ENCODE measurements at places on chromosomes 1 and 21.

GRCh38 chr1:72050551-72050950 lies 231.8 kb downstream of the NEGR1 start:
- no peak for DNase-seq

DNA sequence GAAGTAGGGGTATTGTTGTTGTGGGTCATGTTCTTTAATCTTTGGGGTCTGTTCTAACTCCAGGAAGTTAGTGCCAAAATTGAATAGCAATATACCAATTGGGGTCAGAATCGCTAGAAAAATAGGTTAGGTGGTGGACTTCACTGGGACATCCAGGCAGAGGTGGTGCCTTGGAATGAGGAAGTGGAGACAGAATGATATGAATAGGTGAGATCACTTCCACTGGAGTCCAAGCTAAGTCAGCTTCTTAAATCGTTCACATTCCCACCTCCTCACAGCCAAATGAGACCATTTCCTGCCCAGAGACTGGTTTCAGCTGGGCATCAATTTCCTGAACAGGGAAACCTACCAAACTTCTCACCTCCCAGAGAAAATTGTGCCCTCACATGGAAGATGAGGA lies 137.8 kb upstream of the RAB4A start:
- DNase-seq: no peak

- DNase-seq: no peak
Measured at GRCh38 chr1:85085417-85085816, 37.1 kb upstream of the MCOLN3 start.

- DNase-seq: peak; percentile 63
Measured at GRCh38 chr1:196723325-196724185, 51.1 kb upstream of the CFHR3 start.

- DNase-seq: no peak
Measured at GRCh38 chr1:204973449-204973848, 69.6 kb upstream of the CNTN2 start.

- DNase-seq: no peak
Measured at GRCh38 chr1:8555582-8555981, 237.7 kb downstream of the SLC45A1 start.

- DNase-seq: no peak
Measured at GRCh38 chr1:72763481-72763880, 481.1 kb upstream of the NEGR1 start.

- DNase-seq: no peak
Measured at GRCh38 chr1:27136998-27137542, 17.9 kb downstream of the SLC9A1 start.

GRCh38 chr1:13699936-13700520 lies at the start of gene PRDM2:
TSS of gene PRDM2 (plus strand) at chr1:13700188. CDS start at chr1:13715606, 15,418 bp downstream.
- no peak for DNase-seq

DNA sequence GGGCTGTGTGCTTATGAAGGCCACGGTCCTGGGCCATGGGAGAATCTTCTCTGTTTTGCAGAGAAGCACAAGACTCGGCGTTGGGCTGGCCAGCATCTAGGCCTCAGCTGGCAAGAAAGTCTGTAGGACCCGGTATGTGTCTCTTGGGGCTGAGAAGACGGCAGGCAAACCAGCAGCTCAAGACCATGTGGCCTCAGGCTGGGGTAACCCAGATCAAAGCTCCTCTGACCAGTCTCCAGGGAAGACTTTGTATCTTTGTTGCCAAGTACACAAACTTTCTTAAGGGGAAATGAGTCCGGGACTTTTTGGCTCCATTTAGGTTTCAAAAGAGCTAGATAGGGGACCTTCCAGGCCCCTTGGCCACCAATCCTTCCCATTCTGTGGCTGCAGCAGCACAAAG lies 60.1 kb downstream of the PTP4A2 start:
- DNase-seq: no peak

DNA sequence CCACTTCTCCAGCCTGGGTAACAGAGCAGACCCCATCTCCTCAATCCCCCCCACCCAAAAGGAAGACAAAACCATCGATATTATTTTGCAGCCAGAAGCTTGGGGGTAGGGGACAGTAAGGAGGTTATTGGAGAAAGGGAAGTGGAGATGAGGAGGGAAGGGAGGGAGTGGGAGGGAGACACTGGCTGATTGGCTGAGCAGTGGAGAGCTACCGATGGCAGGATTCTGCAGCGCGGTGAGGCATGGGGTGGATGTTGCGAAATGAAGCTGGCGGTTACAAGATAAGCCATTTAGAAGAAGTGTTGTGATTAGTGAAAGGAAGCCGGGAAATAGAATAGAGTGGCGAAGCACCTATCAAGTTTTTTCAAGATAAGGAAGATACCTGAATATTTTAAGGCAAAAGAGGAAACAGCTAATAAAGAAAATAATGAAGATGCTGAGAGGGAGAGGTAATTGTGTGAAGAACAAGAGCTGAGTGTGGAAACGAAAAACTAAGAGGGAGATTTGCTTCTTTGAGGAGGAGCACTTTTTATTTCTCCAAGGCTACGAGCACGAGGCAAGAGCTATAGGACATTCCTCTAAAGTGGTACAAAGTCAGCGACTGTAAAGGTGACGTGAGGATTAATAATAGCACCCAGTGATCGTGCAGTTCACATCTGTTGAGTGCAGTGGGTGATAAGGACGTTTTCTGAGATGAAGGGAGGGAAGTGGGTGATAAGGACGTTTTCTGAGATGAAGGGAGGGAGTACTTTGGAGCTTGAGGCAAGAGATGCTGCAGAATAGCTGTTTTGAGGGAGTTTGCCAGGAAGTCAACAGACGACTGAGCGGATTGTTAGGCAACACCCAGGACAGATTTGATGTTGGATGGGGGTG lies 103.2 kb upstream of the KIF26B start:
- DNase-seq: no peak

- DNase-seq: no peak
Measured at GRCh38 chr1:67619080-67619479, 65.9 kb upstream of the GADD45A start.

GRCh38 chr1:164560121-164560541 lies 1.1 kb downstream of the PBX1 start:
- peak; percentile 13 for DNase-seq

GRCh38 chr1:45272913-45273371 lies 53.8 kb upstream of the HPDL start:
- no peak for DNase-seq

- DNase-seq: no peak
Measured at GRCh38 chr1:33443705-33444180, 12.8 kb upstream of the PHC2 start.

GRCh38 chr1:220563564-220563963 lies 35.6 kb downstream of the MARK1 start:
- no peak for DNase-seq

DNA sequence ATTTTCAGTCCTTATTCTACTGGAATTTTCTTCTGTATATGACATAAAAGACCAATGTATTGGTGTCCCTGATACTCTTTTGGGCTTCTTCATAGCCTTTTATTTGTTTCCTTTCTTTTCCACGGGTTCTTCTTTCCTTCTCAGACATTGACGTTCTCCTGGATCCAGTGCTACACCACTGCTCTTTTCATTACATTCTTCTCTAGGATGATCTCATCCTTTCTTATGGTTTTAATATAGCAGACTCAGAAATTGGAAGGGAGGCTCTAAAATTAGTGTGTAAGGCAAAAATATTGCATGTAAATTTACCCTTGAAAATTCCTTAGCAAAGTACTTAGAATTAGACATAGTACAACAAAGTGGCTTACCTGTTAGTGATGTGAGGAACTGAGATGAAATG lies 65.3 kb downstream of the SELENOF start:
- DNase-seq: no peak

DNA sequence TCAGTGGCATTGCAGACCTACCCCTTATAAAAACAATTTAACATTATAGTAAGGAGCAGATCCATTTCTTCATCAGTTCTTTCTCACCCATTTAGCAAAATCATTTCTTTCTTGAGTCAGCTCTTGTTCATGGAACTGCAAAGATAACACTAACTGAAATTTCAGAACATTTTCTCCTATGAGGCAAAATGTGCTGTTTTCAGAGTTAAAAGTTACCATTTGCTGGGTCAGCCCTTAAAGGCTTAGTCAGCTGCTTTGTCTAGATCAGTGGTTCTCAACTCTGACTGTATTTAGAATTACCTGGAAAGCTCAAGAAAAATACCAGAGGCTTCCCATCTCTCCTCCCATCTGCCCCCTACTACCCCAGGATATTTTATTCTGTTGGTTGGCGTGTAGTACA lies 12.2 kb downstream of the METTL13 start:
- DNase-seq: no peak

GRCh38 chr1:238681021-238681420 lies 705.3 kb upstream of the CHRM3 start:
- no peak for DNase-seq

DNA sequence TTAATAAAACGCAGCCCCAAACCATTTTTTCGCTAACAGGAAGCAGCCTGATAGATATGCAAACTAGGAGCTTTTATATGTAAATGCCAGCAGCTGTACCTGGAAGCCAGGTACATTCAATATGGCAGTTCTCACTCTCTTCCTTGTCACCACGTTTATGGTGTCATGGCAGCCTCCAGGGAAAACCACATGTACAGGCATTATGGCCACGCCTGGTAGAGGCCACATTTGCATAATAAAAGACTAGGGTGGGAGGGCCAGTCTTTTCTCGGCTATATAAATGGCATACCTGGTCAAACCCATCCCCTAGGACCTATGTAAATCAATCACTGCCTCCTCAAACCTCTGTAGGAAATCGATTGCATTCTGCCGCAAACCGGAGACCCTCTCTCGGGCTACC lies 247.5 kb downstream of the NEGR1 start:
- DNase-seq: no peak

DNA sequence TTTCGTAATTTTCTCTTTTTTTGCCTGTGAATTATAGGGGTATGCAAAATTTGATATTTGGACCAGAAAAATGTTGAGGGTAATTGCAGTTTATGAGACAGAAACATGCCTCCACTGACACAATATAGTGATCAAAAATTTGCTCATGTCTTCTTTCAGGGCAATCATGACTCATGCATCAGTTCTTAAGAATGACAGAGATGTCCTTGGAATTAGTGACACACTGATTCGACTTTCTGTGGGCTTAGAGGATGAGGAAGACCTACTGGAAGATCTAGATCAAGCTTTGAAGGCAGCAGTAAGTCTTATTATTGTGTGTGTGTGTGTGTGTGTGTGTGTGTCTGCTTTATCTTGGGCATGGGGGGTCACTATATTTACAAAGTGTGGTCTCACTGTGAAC lies 27.5 kb downstream of the CTH start:
- no peak for DNase-seq

All from SHP77 (cell line).